ENCODE measurements at places on chromosomes 4 and X. TPM values are rescaled to one million over a fixed set of nuclear protein-coding genes. Genes with fewer than 3 reads are reported as not detected.

The LDB2 gene
- not detected for total RNA-seq

GRCh38 chrX:108036298-108036973, 8.4 kb upstream of the VSIG1 start:
- DNase-seq: peak; percentile 82

- DNase-seq: peak; percentile 47
Observed at GRCh38 chr4:102564399-102565059, 63.4 kb downstream of the NFKB1 start.

The IL2RG gene
- total RNA-seq: 0.11 TPM

DNA sequence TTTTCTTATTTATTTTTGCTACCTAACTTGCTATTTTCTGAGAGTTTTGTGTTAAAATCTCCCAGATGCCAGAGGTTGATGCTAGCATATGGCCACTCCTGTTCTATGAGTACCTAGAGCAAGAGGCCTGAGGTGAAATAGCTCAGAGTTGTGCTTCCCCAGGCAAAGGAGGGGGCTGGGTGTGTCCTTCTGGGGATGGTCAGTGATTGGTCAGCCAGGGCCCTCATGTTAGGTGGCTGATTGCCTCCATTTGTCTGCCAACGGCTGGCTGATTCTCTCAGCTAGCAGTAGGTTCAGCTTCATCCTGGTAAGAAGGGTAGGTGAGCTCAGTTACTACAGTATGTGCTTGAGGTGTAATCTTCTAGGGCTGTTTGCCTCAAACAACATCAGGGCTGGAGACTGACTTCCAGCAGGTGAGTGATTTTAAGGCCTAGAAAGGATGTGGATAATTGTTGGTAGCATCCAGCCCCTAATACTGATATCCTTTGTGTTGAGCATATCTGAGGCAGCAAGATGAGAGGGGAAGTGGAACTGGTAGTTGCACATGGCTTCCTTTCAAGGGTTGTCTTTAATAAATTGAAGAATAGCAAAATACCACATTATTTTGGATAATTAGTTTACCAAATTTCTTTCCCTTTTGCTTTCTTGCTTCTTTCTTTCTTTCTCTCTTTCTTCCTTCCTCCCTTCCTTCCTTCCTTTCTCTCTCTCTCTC, 62.5 kb upstream of the RHOH start:
- no peak for DNase-seq

- DNase-seq: no peak
Observed at GRCh38 chr4:186889876-186890643, 166.4 kb upstream of the FAT1 start.

The MRFAP1L1 gene
- total RNA-seq: 48.2 TPM

DNA sequence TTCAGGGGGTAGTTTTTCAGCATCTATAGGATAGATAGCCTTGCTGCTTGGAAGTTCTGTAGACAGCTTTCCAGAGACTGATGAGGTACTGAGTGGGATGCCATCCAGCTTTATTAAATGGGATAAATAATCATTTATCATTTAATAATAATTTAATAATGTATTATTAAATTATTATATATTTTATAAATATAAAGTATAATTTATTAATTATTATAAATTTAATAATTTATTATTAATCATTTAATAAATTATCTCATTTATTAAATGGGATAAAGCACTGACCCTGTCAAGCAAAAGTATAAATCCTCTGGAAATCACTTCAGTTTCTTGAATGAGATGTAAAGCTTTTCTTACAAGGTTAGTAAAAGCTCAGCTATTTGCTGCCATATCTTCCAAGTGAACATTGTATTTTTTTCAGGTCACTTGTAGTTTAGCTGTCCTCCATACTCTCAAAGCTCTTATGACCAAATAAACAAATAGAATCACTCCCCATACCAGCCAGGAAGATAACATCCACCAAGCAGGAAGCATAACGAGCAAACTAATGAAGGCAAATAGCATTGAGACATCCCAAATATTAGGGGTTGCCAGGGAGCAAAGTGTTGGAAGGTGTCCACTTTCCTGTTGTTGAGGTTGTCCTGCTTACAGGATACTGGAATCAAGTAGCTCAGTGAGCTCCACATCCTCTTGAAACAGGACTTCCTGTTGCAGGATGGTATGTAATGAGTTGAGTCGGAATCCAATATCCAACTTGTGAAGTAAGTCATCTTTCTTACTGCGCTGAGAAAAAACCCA, 88.9 kb downstream of the ZNF674 start:
- DNase-seq: no peak

- DNase-seq: no peak
Observed at GRCh38 chr4:54840992-54841768, 183.4 kb downstream of the KIT start.

The FAM9A gene
- total RNA-seq: not detected

The ARSJ gene
- total RNA-seq: 11.1 TPM

DNA sequence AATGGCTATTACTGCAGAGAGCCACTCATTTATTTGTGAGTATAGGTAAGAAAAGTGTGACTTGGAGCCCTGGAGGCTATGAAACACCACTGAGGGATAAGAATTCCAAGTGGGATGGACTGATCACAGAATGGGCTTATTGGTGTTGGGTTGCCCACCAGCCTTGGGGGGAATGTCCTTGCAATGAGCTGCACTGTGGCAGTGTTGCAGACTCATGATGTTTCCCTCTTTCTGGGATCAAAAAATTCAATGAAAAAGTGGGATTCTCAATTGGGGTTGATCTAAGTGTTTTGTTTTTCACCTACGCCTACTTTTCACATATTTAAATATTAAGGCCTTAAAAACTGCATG, 1024.5 kb upstream of the PCDH10 start:
- DNase-seq: no peak

DNA sequence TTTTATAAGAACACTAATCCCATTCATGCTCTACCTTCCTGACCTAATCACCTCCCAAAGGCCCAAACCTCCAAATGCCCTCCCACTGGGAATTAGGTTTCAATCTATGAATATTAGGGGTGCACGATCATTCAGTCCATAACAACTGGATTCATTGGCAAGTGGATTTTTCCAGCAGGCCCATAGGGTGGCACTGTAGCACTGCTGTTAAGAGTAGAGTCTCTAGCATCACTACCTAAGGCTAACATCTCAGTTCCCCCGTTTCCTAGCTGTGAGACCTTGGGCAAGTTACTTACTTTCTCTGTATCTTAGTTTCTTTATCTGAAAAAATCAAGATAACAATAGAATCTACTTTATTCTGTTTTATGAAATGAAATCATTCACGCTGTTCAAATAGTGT, 315.8 kb downstream of the STIM2 start:
- DNase-seq: peak; percentile 41

The NUP62CL gene
- 4.3 TPM for total RNA-seq

The NPFFR2 gene
- total RNA-seq: not detected

DNA sequence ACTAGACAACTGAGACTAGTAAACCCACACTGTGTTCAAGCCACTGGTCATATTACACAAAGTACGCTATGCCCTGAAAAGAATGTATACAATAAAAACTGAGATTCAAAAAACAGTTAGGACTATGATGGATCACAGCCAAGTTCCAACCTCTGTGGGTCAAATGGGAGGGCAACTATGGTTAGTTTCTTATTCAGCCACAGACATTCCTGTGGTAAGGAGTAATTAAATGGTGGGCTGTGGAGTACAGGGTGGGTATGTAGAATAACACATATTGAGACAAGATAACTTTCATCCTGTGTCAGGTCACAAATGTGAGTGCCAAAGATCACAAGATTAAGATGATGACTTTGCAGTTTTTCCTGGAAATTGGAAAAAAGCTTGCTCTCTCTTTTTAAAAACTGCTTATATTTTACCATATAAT, 167.2 kb downstream of the NPNT start:
- DNase-seq: peak; percentile 51

DNA sequence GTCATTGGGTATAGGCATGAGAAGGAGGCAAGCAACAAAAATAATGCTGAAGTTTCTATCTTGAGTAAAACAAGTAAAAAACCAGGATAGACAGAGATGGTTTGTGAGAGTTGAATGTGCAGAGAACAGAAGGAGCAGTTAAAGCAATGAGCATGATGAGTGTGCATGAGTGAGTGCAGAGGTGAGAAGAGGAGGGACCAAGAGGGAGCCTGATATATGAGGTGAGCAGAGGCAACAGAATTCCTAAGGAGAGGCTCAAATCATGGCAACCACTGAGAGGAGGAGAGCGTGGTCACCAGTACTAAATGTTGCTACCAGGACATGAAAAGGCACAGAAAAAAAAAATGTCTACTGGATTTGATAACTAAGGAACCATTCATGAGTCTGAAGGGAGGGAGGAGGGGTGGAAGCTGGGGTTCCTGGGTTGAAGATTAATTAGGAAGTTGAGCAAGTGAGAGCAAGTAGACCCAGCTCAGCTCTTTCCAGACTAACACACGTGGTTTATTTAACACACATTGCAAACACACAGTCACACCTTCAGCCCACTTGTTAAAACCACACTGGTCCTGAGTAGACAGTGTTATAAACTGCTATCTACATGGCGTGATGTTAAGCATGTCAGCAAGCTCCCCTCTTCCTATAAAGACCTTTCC, 69.0 kb upstream of the IQCM start:
- DNase-seq: peak; percentile 26

The TRIM60 gene
- not detected for total RNA-seq

- DNase-seq: no peak
Observed at GRCh38 chr4:35725131-35725530, 519.2 kb downstream of the ARAP2 start.

DNA sequence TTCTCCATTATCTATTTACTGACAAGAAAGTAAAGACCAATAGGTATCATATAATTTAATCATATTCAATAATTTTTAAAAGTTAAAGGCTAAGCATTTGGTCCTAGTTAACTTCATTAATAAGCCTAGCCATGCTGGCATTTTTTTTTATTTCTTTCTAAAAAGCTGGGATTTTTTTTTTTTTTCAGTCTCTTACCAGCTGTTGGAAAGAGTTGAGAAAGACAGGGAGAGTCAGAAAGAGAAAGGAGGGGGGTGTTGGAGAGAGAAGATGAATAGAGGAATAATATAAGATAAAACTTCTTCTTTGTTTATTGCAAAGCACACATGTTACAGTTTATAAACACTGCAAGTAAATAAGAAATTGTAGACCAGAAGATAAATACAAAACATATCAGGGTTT, 5.9 kb upstream of the NR3C2 start:
- no peak for DNase-seq

GRCh38 chr4:53914313-53915016, 149.9 kb downstream of the CHIC2 start:
- peak; percentile 94 for DNase-seq

The DMP1 gene
- not detected for total RNA-seq

DNA sequence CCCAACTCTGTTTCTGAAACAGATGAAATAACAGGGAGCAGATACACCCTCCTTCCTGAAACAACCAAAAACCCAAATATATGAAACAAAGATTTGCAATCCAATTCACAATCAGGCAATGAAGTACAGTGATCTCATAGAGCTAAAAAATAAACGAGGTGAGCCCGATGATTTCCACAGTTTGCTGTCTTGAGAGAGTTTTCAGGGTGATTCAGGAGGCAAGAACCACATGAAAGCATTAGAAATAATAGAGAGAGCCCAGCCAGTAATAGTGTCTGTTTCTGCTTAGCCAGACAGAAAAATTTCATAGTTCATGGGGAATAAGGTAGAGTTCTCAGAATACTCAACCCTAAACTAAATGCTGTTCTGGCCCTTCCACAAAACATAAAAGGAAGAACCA, 296.2 kb downstream of the PDHA2 start:
- DNase-seq: no peak

DNA sequence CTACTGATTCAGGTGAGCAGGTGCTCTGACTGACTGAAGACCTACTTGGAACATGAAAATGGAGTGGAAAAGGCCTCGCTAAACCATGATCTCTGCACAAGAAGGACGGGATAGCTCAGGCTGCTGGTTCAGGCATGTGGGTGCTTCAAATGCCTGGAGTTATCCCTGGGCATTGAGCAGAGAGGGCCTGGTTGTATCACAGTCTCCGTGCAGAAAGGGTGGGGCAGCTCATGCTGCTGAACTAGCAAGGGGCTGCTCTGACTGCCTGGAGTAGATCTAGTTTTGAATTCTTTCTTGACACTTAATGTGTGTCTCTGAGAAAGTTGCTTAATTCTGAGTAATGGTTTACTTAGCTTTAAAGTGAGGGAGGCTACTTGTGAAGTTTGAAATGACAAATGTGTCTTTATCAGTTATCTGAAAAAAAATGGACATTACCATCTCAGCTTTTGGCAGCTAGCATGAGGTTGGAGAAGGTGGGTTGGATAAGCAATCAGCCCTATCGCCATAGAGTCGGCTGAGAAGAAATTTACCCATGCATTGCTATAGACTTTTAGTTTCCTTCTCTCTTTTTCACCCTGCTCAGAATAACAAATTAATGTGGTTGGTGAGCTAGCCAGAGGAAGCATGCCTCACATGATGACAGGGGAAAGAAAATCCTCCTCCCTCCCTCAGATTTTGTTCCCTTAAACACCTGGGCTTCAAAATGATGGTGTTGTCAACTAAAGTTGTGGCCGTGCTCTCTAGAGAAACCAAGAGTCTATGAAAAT, 832.4 kb downstream of the STIM2 start:
- DNase-seq: no peak

- no peak for DNase-seq
Observed at GRCh38 chrX:153488231-153488914, 6.4 kb upstream of the BGN start.

- DNase-seq: peak; percentile 32
Observed at GRCh38 chr4:159171287-159171686, 68.4 kb downstream of the RAPGEF2 start.

GRCh38 chr4:174669270-174669669, 147.0 kb upstream of the HPGD start:
- DNase-seq: peak; percentile 89

The PCDH19 gene
- under 0.01 TPM for total RNA-seq

- DNase-seq: no peak
Observed at GRCh38 chr4:114271031-114271430, 291.6 kb upstream of the ARSJ start.

The RHOXF2B gene
- total RNA-seq: not detected

DNA sequence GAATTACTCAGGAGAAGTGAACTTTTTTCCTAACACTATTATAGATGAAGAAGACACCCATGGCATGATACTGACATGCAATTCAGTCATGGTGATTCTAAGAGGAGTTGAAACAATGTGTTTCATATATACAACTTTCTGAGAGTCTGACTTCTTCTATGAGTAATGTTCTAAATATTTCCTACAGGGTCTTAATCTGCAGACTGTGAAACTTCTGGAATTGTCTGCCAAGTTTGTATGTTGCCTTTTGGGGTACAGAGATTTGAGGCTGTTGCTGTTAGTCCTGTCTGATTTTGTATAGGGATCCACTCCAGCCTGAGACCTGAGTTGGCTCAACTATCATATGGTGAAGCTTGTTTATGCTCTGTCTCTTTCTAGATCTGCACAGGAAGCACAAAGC, 160.6 kb upstream of the GATB start:
- peak; percentile 21 for DNase-seq

GRCh38 chrX:2484256-2484655, 16.5 kb downstream of the DHRSX start:
- no peak for DNase-seq

The CCNG2 gene
- 26.9 TPM for total RNA-seq
